ENCODE measurements at places on chromosomes 7 and 10. TPM values are rescaled to one million over a fixed set of nuclear protein-coding genes. Genes with fewer than 3 reads are reported as not detected.

- no peak for DNase-seq
- H3K36me3 ChIP-seq = no peaks in the 10 kb centered on the region
These were observed 597 bp downstream of the APBB1IP start for GRCh38 chr10:26438534-26439341.

- peaks cover 51% of the 10 kb centered on the region for H3K4me1 ChIP-seq
- no peak overlapping the region for H3K4me3 ChIP-seq
- H3K36me3 ChIP-seq = no peaks in the 10 kb centered on the region
- no peak for DNase-seq
- H3K27me3 ChIP-seq = peaks cover 3% of the 10 kb centered on the region
These were observed 162.3 kb upstream of the KLF14 start for GRCh38 chr7:130896051-130896881.

GARIN1A gene
- total RNA-seq = 1.9 TPM

GRCh38 chr7:131145026-131145425 is 182.7 kb upstream of the MKLN1 start:
- H3K4me1 ChIP-seq = no peaks in the 10 kb centered on the region
- no peaks in the 10 kb centered on the region for H3K27me3 ChIP-seq
- no peak for DNase-seq
- no peak overlapping the region for H3K4me3 ChIP-seq
- no peaks in the 10 kb centered on the region for H3K36me3 ChIP-seq

DNA sequence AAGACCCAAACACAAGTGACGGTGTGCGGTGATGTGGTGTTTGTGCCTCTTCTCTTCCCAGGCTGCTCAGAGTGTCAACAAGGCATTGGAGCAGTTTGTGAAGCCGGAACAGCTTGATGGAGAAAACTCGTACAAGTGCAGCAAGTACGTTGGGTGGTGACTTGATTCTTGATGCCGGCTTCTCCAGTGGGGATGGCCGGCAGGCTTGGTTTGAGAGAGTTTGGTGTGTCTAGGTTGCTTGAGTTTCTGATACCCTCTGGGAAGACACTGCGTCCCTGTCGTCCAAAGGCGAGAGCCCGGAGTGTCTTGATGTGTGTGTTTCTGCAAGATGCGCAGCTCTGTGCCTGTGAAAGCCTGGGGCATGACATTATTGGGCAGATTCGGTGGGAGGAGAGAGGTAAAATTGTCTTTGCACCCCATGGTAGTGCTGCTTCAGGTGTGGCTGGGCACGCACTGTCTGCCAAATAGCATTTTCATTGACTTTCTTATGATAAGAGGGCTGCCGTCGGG is 111.8 kb downstream of the ANKRD61 start:
- H3K36me3 ChIP-seq = peaks cover 18% of the 10 kb centered on the region
- no peak overlapping the region for H3K4me3 ChIP-seq
- DNase-seq = no peak
- no peaks in the 10 kb centered on the region for H3K4me1 ChIP-seq
- no peaks in the 10 kb centered on the region for H3K27me3 ChIP-seq

DNA sequence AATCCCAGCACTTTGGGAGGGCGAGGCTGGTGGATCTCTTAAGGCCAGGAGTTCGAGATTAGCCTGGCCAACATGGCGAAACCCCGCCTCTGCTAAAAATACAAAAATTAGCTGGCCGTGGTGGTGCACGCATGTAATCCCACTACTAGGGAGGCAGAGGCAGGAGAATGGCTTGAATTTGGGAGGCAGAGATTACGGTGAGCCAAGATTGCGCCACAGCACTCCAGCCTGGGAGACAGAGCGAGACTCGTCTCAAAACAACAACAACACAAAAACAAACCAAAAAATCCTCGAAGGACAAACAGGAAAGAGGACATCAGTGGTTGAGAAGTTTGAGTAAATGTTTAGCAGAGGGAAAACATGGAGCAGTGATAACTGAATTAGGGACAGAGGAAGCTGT is 52.3 kb upstream of the FAM3C start:
- no peak overlapping the region for H3K27ac ChIP-seq
- H3K27me3 ChIP-seq = no peaks in the 10 kb centered on the region
- no peaks in the 10 kb centered on the region for H3K4me1 ChIP-seq
- DNase-seq = no peak
- no peak overlapping the region for H3K4me3 ChIP-seq

DNA sequence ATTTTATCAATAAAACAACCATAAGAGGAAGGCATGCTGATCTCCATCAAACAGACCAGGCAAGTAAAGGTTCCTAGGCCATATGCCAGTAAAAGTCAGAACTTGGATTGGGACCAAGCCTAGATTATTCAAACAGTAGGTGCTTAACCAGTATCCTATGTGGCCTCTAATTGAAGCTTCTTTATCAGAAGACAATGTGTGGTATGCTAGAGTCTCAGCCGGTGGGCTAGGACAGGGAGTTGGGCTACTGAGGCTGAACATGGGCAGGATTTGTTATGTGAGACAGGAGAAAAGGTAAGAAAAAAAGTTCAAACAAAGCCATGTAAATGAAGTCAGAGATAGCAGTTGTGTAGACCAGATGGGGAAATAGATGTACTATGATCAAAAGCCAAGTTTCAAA is 413.7 kb upstream of the GHITM start:
- H3K27ac ChIP-seq = no peak overlapping the region
- H3K27me3 ChIP-seq = no peaks in the 10 kb centered on the region
- no peak overlapping the region for H3K4me3 ChIP-seq
- no peaks in the 10 kb centered on the region for H3K4me1 ChIP-seq
- H3K36me3 ChIP-seq = no peaks in the 10 kb centered on the region

DNA sequence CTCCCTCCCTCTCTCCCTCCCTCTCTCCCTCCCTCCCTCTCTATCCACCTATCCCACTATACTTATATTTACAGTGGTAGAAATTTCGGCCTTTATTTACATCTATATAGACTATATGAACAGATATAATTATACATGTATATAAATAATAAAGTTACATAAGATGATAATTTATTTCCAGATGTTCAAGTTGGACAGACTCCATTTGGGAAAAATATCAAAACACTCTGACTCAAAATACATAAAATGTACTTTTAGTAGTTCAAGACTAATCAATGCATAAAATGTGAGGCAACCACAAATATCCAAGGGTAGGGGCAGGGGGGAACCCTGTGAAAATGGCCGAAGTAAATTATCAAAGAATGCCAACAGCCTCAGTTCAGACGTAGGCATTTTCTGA is 203.0 kb downstream of the FANK1 start:
- no peaks in the 10 kb centered on the region for H3K27me3 ChIP-seq
- DNase-seq = no peak
- no peaks in the 10 kb centered on the region for H3K4me1 ChIP-seq
- no peak overlapping the region for H3K27ac ChIP-seq

- H3K36me3 ChIP-seq = no peaks in the 10 kb centered on the region
- H3K4me1 ChIP-seq = no peaks in the 10 kb centered on the region
- H3K27ac ChIP-seq = no peak overlapping the region
- DNase-seq = no peak
- peaks cover 5% of the 10 kb centered on the region for H3K27me3 ChIP-seq
These were observed 415.1 kb downstream of the INHBA start for GRCh38 chr7:41287559-41288335.

AMZ1 gene
- total RNA-seq = not detected

A1CF gene
- not detected for total RNA-seq

ACSM6 gene
- total RNA-seq = not detected

DNA sequence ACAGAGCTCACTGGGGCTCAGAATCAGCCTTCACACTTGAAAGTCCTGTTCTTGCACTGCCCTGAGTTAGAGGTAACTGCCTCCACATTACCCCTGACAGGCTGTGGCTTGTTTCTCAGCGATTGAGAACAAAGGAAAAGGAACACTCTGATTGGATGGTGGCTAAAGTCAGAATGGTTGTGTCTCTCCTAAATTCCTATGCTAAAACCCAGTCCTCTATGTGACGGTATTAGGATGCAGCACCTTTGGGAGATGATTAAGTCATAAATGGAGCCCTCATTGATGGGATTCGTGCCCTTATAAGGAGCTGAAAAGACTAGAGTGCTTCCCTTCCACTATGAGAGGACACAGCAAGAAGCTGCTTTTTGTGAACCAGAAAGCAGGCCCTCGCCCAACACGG is 38.9 kb upstream of the DGKI start:
- H3K27ac ChIP-seq = peak overlapping the region; percentile 32
- peaks cover 32% of the 10 kb centered on the region for H3K36me3 ChIP-seq
- H3K4me1 ChIP-seq = peaks cover 14% of the 10 kb centered on the region

DNA sequence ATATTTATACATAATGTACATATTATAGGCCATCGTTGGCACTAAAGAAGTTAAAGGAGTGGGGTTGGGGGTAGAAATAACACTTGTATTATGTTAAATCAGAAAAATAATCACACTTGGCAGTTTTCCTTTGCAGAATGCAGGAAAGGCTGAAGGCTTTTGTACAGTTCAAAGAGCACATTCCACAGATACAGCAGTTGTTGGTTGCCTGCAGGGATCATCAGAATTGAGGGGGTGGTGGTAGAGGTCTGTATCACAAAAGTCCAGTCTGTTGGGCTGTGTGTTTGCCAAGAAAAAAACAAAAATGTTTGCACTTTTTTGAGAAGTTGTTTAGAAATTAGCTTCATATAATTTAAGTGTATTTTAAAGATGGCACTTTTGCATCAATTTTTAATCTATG is 231.8 kb upstream of the FOXP2 start:
- no peak overlapping the region for H3K27ac ChIP-seq
- no peak overlapping the region for H3K4me3 ChIP-seq
- H3K36me3 ChIP-seq = no peaks in the 10 kb centered on the region
- no peaks in the 10 kb centered on the region for H3K27me3 ChIP-seq

GRCh38 chr10:121525251-121526134 is 72.8 kb downstream of the FGFR2 start:
- H3K36me3 ChIP-seq = peaks cover 5% of the 10 kb centered on the region
- H3K4me3 ChIP-seq = peak overlapping the region; percentile 14
- H3K27ac ChIP-seq = peak overlapping the region; percentile 47

GRCh38 chr10:93190372-93190771 is 116.7 kb downstream of the CYP26A1 start:
- H3K36me3 ChIP-seq = no peaks in the 10 kb centered on the region
- no peak for DNase-seq
- H3K4me1 ChIP-seq = no peaks in the 10 kb centered on the region
- no peak overlapping the region for H3K4me3 ChIP-seq
- H3K27me3 ChIP-seq = peaks cover 2% of the 10 kb centered on the region
- H3K27ac ChIP-seq = no peak overlapping the region

- H3K27ac ChIP-seq = no peak overlapping the region
- H3K36me3 ChIP-seq = peaks cover 3% of the 10 kb centered on the region
- no peaks in the 10 kb centered on the region for H3K27me3 ChIP-seq
- DNase-seq = no peak
- no peak overlapping the region for H3K4me3 ChIP-seq
These were observed 125.3 kb downstream of the CUX1 start for GRCh38 chr7:101942603-101943210.

POP7 gene
- 67.9 TPM for total RNA-seq

DNA sequence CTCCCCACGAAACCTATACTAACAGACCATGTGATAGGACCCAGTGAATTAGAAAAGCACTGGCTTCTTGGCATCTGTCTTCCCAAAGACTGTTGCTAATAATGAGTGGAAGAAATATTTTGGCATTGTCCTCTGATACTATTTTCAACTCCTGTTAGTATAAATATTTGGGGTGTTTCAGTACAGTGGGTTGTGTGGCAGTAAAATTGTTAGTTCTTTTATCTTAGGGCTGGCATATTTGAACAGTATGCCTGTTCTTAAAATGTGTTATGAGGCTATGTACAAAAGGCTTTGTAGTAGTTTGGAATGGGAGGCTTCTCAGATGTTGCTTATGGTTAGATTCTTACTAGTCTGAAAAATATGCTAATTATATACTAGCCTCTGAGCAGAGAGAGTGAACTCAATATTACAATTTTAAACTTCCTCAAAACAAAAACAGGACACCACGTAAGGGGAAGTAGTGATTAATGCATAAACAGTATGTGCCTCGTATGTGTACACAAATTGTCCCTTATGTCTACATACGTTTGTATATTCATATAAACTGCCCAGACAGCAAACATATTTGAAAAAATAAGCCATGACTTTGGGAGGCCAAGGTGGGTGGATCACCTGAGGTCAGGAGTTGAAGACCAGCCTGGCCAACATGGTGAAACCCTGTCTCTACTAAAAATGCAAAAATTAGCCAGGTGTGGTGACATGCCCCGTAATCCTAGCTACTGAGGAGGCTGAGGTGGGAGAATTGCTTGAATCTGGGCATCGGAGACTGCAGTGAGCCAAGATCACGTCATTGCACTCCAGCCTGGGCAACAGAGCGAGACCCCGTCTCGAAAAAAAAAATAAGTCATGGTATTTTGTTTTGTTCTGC is 115.4 kb downstream of the ARID5B start:
- H3K27me3 ChIP-seq = peaks cover 5% of the 10 kb centered on the region
- H3K27ac ChIP-seq = no peak overlapping the region
- peaks cover 15% of the 10 kb centered on the region for H3K4me1 ChIP-seq
- peaks cover 4% of the 10 kb centered on the region for H3K36me3 ChIP-seq

PRTFDC1 gene
- total RNA-seq = 26.7 TPM

CCZ1B gene
- total RNA-seq = 72.0 TPM
